ENCODE measurements at places on chromosomes 7 and 10. TPM values are rescaled to one million over a fixed set of nuclear protein-coding genes. Genes with fewer than 3 reads are reported as not detected.

DNA sequence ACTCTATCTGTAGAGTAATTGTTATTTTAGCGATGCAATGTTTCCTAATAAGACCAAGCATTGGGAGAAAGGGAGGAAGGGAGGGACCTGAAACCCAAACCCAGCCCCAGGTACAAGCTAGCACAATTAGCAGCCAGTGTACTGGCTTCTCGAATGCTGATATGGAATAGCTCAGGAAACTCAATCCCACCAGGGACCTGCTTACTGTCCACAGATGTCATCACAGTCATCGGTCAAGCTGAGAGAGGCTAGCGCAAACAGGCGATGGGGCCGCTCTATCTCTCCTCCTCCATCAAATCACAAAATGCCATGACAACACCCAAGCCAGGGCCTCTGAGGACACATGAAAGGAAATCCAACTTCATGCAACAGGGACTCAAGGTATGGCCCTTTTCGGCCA lies 192.1 kb downstream of the KCNMA1 start:
- H3K27ac ChIP-seq: peak overlapping the region; percentile 47
- no peaks in the 10 kb centered on the region for H3K36me3 ChIP-seq
- H3K27me3 ChIP-seq: no peaks in the 10 kb centered on the region
- peak; percentile 52 for DNase-seq
- H3K4me3 ChIP-seq: no peak overlapping the region

- H3K36me3 ChIP-seq: no peaks in the 10 kb centered on the region
- no peak overlapping the region for H3K4me3 ChIP-seq
- no peak for DNase-seq
- H3K27me3 ChIP-seq: no peaks in the 10 kb centered on the region
- H3K27ac ChIP-seq: no peak overlapping the region
These were observed 56.0 kb upstream of the KCND2 start for GRCh38 chr7:120216947-120217346.

The SPDYE5 gene
- not detected for total RNA-seq

The FEZF1 gene
- not detected for total RNA-seq

- peaks cover 25% of the 10 kb centered on the region for H3K4me1 ChIP-seq
- no peak overlapping the region for H3K4me3 ChIP-seq
- peaks cover 5% of the 10 kb centered on the region for H3K36me3 ChIP-seq
- H3K27me3 ChIP-seq: no peaks in the 10 kb centered on the region
- peak overlapping the region; percentile 55 for H3K27ac ChIP-seq
These were observed 57.1 kb downstream of the TACR2 start for GRCh38 chr10:69359594-69359993.

The CHRM2 gene
- 79.8 TPM for total RNA-seq

- no peaks in the 10 kb centered on the region for H3K27me3 ChIP-seq
- no peaks in the 10 kb centered on the region for H3K36me3 ChIP-seq
- H3K4me3 ChIP-seq: no peak overlapping the region
- H3K27ac ChIP-seq: peak overlapping the region; percentile 9
These were observed 3.2 kb downstream of the ITPRIP start for GRCh38 chr10:104334965-104335650.

The DGKI gene
- total RNA-seq: 29.2 TPM

DNA sequence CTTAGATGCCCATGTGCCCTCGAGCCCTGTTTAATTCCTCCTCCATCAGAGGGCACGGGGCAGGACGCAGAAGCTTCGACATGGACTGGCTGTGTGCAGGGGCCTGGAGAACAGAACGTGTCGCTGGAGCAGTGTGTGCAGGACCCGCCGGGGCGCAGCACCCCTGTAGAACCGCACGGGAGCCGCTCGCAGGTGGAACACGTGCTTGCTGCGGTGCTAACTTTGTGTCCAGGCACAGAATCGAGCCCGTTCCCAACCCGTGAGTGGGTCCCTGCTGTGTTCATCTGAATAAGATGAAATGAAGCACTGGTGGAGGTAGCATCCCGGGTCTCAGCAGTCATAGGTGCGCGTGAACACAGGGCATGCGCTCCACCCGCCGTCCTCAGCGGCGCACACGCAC lies 116.9 kb downstream of the WDR37 start:
- no peak overlapping the region for H3K27ac ChIP-seq
- H3K4me3 ChIP-seq: no peak overlapping the region
- DNase-seq: no peak

DNA sequence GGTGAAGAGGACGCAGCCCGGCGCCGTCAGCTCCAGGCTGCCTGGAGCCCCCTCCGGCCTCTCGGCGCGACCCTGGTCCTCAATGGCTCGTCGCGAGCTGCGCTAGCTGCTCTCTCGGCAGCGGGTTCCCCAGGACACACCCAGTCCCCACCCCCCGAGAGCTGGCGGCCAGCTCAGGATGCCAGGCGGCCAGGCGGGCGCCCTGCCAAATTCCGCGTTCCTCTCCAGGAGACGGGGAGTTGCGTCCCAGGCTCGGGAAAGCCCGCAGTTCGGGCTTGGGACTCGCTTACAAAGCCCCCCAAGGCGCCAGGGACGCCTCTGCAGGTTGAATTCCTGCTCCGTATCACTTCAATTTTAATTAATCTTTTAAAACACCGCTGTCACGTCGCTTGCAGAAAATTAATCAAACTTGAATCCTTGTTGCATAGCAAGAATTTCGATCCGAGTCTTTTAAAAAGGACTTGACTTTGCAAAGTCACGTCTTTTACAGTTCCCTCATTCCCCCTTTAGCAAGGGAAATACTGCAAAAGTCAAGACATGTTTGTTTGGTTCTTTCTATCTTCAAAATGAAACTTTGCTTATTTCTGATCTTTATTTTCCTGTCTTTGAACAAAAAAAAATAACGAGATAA lies 28.2 kb downstream of the SKIDA1 start:
- no peaks in the 10 kb centered on the region for H3K36me3 ChIP-seq
- H3K27me3 ChIP-seq: no peaks in the 10 kb centered on the region
- peak overlapping the region; percentile 59 for H3K4me3 ChIP-seq
- DNase-seq: peak; percentile 99
- H3K4me1 ChIP-seq: peaks cover 44% of the 10 kb centered on the region

- peak overlapping the region; percentile 92 for H3K27ac ChIP-seq
- no peaks in the 10 kb centered on the region for H3K27me3 ChIP-seq
- peak; percentile 76 for DNase-seq
- H3K4me3 ChIP-seq: no peak overlapping the region
- H3K4me1 ChIP-seq: peaks cover 20% of the 10 kb centered on the region
These were observed 167.1 kb downstream of the NEURL1 start for GRCh38 chr10:103660364-103661197.

DNA sequence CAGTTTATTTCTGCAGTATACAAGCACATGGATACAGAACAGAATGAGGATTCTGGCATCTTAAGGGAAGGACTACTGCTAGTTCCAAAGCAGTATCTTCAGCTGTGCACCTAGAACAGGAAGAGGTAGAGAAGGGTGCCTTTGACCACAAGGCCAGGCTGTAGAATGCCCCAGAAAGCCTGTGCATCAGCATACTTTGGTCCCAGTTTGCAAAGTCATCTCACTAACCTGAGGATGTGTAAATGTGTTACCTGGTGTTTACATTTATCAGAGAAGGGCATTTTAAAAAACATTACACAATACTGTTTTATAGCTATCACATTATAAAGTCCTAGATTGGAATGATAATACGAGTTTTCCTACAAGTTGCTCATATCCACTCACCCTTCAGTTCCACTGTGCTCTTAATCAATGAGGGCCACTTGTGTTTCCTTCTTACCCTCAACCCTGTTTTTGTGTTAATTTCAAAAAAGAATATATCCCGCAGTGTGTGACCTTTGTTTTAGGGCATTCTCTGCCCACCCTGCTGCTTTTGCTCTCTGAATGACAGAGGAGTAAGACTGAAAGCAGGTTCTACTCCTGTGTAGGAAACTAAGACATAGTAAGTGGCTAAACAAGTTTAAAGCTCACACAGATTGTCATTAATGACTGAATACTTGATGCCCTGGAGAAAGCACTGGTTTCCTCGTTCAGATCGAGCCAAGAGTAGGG lies 3.4 kb downstream of the SLC35G1 start:
- H3K4me1 ChIP-seq: peaks cover 3% of the 10 kb centered on the region
- no peak for DNase-seq
- no peaks in the 10 kb centered on the region for H3K36me3 ChIP-seq
- no peak overlapping the region for H3K4me3 ChIP-seq
- H3K27ac ChIP-seq: no peak overlapping the region

DNA sequence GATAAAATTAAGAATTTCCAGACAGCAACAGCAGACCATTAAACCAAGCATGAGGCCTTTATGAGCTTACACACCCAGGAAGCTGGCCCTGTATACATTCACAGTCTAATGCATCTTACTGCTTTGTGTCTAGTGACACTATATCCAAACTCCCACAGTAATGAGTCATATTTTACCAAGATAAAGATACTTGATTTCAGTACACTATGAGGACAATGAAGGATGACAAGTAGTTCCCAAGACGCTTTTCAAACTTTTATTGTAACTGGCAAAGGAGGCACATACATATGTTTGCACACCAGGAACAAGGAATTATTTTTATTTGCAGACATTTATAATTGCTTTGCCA lies 148.0 kb downstream of the TSPAN12 start:
- no peaks in the 10 kb centered on the region for H3K36me3 ChIP-seq
- H3K4me3 ChIP-seq: no peak overlapping the region
- H3K4me1 ChIP-seq: no peaks in the 10 kb centered on the region
- H3K27me3 ChIP-seq: no peaks in the 10 kb centered on the region

DNA sequence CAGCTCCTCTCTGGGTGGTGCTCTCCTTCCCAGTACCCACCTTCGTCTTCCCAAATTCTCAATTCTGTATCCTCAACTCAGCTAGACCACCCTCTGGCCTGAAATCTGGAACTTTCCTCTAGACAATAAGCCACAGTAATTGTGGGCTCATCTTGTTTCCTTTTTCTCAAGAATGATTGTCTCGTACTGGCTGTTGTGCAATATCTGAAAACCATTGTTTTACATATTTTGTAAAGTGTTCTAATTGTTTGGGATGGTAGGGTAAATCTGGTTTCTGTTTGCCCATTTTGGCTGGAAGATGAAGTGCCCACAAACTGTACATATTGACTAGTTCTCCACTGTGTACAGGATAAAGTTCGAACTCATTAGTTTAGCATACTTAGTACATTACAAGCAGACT lies 11.3 kb upstream of the NOBOX start:
- H3K4me3 ChIP-seq: no peak overlapping the region
- no peaks in the 10 kb centered on the region for H3K27me3 ChIP-seq
- DNase-seq: no peak
- H3K27ac ChIP-seq: no peak overlapping the region

- no peaks in the 10 kb centered on the region for H3K4me1 ChIP-seq
- H3K27ac ChIP-seq: no peak overlapping the region
- H3K4me3 ChIP-seq: no peak overlapping the region
- peaks cover 21% of the 10 kb centered on the region for H3K27me3 ChIP-seq
These were observed 80.6 kb downstream of the SNX10 start for GRCh38 chr7:26372249-26372648.

The GNAT3 gene
- not detected for total RNA-seq

DNA sequence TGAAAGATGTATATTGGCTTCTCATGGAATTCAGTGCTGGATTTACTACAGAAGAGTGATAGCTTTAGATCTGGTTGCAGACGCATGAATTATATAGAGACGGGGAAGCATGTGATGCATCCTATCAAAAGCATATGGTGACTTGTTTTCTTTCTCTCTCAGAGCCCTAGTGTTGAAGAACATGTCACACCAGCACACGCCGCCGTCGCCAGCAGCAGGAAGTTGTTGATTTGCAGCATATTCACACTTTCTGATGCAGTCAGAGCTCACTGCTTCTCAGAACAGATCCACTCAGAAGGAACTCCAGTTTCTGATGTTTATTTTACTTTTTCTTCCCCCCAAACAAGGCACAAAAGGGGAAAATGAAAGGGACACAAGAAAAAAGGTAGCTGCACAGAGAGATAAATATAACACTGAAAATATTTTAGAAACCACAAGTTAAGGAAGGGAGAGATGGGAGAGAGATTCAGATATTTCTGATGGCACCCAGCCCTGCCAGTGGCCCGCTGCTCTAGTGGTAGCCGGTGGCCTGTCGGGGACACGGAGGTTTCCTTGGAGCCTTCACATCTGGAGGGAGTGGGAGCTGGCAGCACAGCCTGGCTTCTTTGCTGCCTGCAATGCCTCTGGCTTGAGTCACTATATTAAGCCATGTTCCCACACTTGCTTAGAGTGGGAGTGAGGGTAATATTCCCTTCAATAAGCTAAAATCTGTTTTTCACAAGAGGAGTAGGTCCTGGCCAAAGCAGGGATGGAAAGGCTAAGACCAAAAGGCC lies 123.2 kb downstream of the NRP1 start:
- H3K27me3 ChIP-seq: no peaks in the 10 kb centered on the region
- DNase-seq: peak; percentile 89
- peaks cover 85% of the 10 kb centered on the region for H3K36me3 ChIP-seq
- no peaks in the 10 kb centered on the region for H3K4me1 ChIP-seq

GRCh38 chr7:84274029-84274638 lies 79.5 kb upstream of the SEMA3A start:
- no peak overlapping the region for H3K4me3 ChIP-seq
- peak; percentile 32 for DNase-seq
- H3K4me1 ChIP-seq: no peaks in the 10 kb centered on the region
- H3K36me3 ChIP-seq: no peaks in the 10 kb centered on the region
- H3K27ac ChIP-seq: peak overlapping the region; percentile 34

- no peaks in the 10 kb centered on the region for H3K27me3 ChIP-seq
- DNase-seq: no peak
- no peaks in the 10 kb centered on the region for H3K36me3 ChIP-seq
These were observed 8.7 kb upstream of the MTPAP start for GRCh38 chr10:30357806-30358205.

DNA sequence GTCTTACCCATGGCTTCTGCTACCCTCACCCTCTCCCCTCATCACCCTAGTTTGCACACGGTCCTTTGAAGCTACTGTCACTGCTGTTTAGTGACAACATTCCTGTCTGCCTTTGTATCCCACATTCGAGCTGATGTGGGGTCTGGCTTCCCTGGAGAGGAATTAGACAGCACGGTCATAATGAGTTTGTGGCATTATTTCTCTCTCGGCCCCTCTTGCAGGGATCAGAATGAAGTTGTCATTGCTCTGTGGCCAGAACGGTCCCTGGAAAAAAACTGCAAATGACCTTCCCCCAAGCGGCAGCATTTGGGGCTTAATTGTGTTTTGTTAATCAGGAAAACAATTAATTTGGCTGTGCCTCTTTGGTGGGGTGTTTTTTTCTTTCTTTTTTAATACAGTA lies 317.2 kb upstream of the PODXL start:
- no peaks in the 10 kb centered on the region for H3K27me3 ChIP-seq
- H3K4me1 ChIP-seq: no peaks in the 10 kb centered on the region
- no peaks in the 10 kb centered on the region for H3K36me3 ChIP-seq
- H3K27ac ChIP-seq: no peak overlapping the region
- DNase-seq: no peak

Measured in cardiac muscle cell (in vitro differentiated cells and primary cell).